ENCODE measurements at places on chromosomes 1 and 21. TPM values are rescaled to one million over a fixed set of nuclear protein-coding genes. Genes with fewer than 3 reads are reported as not detected.

Gene CENPF
- polyA plus RNA-seq = 1.2 TPM

Gene ATP8B2
- 10.3 TPM for polyA plus RNA-seq

Gene TTC24
- 0.12 TPM for polyA plus RNA-seq

Gene PROX1
- 0.33 TPM for polyA plus RNA-seq

Gene MORC3
- polyA plus RNA-seq = 13.0 TPM
